Right lung (tissue), 10 donors: ENCODE measurements at places on chromosomes 6 and 20. TPM values are rescaled to one million over a fixed set of nuclear protein-coding genes. Genes with fewer than 3 reads are reported as not detected.

DNA sequence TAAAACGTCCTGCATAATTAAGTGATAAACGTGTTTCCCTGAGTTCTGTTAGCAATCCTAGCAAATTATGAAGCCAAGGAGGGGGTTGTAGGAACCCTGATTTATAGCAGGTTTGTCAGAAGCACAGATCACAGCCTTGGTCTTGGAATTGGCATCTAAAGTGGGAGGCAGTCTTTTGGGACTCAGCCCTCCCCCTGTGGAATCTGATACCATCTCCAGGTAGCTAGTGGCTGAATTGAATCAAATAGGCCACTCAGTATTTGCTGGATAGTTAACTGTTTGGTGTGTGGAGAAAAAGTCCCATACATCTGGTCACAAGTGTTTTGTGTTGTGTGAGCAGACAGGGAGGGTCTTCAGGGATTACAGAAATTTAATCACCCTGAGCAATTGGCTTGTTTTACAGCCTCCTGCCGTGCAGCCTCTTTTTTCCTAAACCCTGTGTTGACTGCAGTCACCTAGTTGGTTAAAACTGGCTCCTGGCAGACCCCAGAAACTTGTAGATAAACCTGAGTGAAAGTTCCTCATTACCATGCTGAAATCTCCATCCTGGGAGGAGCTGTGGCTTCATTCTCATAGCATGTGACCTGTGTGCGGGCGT, 19.0 kb upstream of the KIFC1 start:
- DNase-seq: no peak

DNA sequence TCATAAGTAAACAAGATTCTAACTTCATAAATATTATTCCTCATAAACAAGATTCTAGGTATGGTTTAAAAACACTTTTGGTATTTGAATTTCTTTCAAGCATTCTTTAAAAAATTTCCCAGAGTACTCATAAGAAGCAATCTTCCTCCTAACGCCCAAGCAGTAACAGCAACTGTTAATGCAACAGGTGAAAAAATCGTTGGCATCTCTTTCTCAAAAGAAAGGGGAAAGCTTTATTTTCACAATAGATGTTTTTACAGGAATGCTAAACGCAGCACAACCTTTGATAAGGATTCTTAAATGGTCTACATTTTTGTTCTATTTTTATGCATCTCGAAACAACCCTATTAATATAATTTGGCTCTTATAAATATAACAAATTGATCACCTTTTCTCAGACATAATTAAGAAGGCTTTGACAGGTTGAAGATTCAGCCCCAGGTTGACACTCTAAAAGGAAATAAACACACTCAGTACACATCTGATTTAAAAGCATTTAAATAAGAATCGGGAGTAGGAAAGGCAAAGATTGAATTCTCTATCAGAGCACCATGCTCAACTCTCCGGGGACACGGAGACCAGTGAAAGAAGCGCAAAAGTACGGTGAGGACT, 634 bp downstream of the AHI1 start:
- no peak for DNase-seq

GRCh38 chr20:8601542-8601912, 467.4 kb upstream of the PLCB4 start:
- no peak for DNase-seq

GRCh38 chr6:146358431-146359046, 185.1 kb upstream of the RAB32 start:
- DNase-seq: no peak

Gene TMEM170B
- 5.7 TPM for polyA plus RNA-seq

- DNase-seq: no peak
Measured at GRCh38 chr6:143733510-143733909, 55.7 kb downstream of the PHACTR2 start.

Gene CYP39A1
- polyA plus RNA-seq: 8.2 TPM

Gene ZNF831
- 0.15 TPM for polyA plus RNA-seq
